ENCODE measurements at places on chromosomes 11 and 22.
A peak's percentile ranks its signal among the peaks of the same experiment; 100 is the strongest.

GRCh38 chr11:65595543-65596281 lies at the start of gene KCNK7:
KCNK7 (minus strand) TSS chr11:65595800; CDS start chr11:65595772, 28 bp downstream.
- DNase-seq, result no peak

DNA sequence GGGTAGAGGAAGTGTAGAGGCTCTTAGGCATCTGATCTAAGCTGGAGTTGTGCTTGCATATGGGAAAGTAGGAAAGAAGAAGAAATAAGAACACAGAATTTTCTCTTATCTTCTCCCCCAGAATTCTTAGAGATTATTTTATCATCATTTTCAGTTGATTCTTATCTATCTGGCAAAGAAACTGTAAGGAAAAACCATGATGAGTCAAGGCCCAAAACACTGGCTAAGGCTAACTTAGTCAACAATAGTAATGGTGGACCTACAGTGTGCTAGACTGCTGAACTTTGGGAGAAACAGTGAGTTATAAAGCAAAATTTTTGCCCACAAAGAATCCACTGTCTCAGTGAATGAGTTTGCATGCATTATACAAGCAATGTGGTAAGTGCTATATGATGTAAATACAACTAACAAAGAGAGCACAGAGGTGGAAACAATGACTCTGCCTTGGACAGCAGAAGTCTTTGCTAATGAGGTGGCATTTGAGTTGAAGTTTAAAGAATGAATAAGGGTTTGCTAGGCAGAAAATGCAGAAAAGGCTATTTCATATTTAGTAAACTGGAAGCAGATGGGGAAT lies 344.5 kb upstream of the PLET1 start:
- DNase-seq, result no peak

- peak; percentile 52 for DNase-seq
These were observed 995 bp downstream of the TMEM134 start for GRCh38 chr11:67468056-67468455.

- DNase-seq, result no peak
These were observed 29.2 kb downstream of the GUCY1A2 start for GRCh38 chr11:106989078-106989455.

- DNase-seq, result no peak
These were observed 35.0 kb downstream of the SGSM3 start for GRCh38 chr22:40405178-40406062.

DNA sequence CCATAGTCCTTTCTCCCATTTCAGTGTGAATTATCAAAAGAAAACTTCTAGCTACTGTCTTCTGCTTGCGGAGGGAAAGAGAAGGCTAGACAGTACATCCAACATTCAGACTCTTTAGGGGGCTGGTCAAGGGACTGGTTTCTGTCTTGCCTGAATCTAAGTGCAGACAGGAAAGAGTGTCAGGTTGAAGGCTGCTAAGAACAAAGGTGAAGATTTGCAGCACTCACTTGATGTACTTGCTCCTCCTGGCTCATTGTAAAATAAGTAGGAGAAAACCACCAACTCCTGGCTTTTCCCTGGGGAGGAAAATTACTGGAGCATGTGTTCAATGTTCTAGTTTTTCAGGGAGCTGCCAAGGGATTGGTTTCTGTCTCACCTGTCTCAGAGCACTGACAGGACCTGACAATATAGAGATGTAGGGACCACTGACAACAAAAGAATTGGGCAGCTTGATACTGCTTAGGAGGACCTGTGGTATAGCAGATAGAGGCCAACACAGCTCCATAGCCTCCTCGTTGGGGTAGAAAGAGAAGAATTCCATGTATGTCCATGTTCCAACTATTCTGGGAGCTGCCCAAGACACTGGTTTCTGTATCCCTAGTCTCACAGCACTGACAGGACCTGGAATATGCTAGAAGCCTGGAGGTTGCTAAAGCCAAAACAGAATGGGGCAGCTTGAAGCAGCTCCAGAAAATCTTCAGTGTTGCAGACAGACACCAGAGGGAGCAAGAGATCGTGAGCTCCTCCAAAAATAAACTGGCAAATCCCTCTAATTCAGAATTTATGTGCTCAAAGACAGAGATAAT lies 39.7 kb upstream of the MMP12 start:
- peak; percentile 44 for DNase-seq

DNA sequence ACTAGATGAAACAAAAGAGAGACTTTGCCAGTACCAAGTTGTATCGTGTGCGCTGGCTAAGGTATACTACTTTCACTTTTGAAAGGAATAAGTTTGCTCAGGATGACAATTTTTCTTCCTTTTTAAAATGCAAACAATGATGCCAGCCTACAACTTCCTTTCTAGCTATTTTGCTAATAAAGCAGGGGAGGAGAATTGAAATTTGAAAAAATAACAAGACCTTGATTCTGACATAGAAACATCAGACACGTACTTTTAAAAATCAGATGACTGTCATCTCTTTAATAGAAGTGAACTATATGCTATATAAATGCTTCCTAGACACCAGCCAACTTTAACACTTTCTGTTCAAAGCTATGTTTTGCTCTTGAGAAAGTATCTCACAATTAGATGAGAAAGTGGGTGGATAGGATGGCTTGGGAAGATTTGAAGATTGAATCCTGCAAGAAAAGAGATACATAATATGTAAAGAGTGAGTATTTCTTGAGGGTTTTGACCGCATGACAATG lies 41.7 kb upstream of the BLID start:
- peak; percentile 11 for DNase-seq

- DNase-seq, result peak; percentile 51
These were observed 19.3 kb downstream of the MTFP1 start for GRCh38 chr22:30444632-30445437.

GRCh38 chr11:101010899-101011298 lies 118.7 kb downstream of the PGR start:
- DNase-seq, result no peak

DNA sequence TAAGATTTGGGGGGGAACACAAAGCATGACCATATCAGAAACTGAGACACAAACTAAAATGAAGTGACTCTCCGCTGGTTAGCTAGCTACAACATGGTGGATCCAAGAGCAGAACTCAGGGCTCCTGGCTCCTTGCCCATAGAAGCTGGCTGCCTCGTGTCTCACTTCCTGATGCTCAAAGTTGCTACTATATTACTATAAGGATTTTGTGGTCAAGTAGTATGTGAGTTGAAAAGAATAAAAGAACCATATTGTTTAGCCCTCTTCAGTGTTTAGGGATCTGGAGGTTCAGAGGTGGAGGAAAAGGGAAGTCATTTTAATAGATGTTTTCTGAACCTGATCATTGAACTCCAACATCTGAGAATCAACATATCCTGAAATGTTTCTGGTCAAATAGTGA lies 16.9 kb upstream of the SIK2 start:
- DNase-seq, result peak; percentile 24

GRCh38 chr11:62324731-62325556 lies 12.3 kb upstream of the ASRGL1 start:
- peak; percentile 31 for DNase-seq

- no peak for DNase-seq
These were observed 72.1 kb upstream of the TENM4 start for GRCh38 chr11:79512706-79513469.

GRCh38 chr22:49368221-49368975 lies 459.3 kb downstream of the BRD1 start:
- no peak for DNase-seq

GRCh38 chr22:37180531-37181231 lies 7.4 kb downstream of the C1QTNF6 start:
- DNase-seq, result no peak

GRCh38 chr22:20095521-20095920 lies 15.5 kb downstream of the DGCR8 start:
- DNase-seq, result no peak

- no peak for DNase-seq
These were observed 18.5 kb upstream of the STK33 start for GRCh38 chr11:8612522-8612921.

DNA sequence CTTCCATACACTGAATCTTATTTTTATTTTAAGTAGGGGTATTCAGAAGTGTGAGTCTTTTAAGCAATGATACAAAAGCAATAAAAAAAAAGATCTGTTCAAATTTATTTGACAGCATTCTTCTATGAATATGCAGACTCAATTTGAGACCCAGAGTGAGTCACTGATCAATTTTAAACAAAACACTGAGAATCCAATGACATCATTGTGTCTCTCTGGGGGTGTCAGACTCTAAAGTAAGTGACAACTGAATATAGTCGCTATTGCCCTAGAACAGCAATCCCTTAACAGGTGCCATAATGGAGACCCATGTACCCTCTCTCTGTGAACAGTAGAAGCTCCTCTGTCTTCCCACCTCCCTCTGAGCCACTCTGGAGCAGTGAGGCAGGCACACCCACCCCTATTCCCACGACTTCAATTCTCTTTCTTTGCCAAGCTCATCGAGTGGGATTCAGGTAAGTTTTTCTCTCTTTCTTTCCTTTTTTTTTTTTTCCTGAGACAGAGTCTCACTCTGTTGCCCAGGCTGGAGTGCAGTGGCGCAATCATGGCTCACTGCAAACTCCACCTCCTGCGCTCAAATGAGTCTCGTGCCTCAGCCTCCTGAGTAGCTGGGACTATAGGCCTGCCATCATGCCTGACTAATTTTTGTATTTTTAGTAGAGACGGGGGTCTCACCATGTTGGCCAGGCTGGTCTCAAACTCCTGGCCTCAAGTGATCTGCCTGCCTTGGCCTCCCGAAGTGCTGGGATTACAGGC lies 5.1 kb upstream of the RPS3 start:
- DNase-seq, result no peak

DNA sequence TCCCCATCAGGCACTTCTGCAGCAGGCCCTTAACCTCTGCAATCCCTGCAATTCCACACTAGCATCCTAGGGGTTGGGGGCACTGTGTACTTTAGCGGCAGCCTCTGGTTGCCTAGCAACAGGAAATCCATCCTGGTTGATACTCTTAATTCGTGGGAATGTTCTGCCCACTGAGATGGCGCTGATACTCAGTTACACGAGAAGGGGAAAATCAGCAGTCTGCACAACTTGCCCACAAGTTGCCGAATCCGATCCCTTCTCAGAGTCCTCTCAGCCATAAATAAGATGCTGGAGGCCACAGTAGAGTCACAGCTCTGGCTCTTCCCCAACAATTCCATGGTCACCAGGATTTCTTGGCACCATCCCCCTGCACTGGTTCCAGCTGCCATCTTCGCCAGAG lies 57.6 kb upstream of the CRYBB3 start:
- no peak for DNase-seq

DNA sequence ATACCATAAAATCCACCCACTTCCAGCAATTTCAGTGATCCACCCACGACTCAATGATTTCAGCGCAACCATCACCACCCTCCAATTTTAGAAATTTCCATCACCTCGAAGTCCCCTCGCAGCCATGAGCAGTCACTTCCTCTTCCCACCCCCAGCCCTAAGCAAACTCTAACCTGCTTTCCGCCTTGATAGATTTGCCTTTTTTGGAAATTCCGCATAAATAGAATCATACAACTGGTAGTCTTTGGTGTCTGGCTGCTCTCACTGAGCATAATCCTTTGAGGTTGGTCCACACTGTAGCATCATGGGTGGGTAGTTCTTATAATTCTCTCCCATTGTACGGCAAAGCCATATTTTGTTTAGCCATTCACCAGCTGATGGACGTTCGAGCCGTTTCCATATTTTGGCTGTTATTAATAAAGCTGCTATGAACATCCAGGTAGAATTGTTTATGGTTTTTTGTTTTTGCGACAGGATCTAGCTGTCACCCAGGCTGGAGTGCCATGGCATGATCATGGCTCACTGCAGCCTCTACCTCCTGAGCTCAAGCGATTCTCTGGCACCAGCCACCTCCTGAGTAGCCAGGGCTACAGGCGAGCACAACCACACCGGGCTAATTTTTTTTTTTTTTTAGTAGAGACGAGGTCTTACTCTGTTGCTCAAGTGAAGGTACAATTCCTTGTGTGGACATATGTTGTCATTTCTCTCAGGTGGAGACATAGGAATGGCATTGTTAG lies 16.0 kb downstream of the PIM3 start:
- DNase-seq, result no peak

GRCh38 chr11:57434640-57435546 lies 8.0 kb upstream of the SLC43A3 start:
- DNase-seq, result no peak

- no peak for DNase-seq
These were observed 327.0 kb downstream of the DYNC2H1 start for GRCh38 chr11:103436131-103436770.

- no peak for DNase-seq
These were observed 35.6 kb upstream of the TH start for GRCh38 chr11:2207212-2207611.

GRCh38 chr22:33806191-33806590 lies 114.1 kb downstream of the LARGE1 start:
- DNase-seq, result no peak

GRCh38 chr11:133681901-133682300 lies 149.6 kb upstream of the OPCML start:
- DNase-seq, result no peak

DNA sequence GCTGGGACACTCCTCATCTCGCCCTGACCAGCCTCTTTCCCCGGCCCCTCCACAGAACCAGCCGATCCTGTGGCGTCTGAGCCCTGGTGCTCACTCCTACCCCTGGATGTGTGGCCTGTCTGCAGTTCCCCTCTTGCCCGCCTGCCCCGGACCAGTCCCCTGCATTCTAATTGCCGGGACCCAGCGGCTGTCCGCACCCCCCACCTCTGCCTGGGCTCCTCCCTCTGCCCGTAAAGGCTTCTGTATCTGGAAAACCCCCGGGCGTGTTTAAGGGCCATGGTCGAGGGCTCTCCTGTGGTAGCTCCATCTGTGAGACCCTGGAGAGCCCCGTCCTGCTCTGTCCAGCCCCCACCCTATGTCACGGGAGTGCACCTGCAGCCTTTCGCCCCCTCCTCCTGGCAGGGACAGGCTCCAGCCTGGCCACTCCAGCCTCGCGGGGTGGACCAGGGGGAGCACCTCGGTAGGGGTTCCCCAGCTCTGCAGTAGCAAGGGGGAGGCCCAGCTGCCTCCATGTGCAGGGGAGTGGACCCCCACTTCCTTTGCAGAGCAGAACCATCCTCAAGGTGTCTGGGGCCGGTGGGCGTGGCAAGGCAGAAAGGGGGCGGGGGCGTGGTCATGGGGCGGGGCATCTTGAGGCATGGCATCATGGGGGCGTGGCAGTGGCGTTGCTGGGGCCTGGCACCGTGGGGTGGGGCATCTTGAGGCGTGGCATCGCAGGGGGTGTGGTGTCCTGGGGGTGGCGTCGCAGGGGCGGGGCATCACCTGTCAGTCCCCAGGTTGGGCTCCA lies 430.4 kb downstream of the TBC1D22A start:
- peak; percentile 75 for DNase-seq

DNA sequence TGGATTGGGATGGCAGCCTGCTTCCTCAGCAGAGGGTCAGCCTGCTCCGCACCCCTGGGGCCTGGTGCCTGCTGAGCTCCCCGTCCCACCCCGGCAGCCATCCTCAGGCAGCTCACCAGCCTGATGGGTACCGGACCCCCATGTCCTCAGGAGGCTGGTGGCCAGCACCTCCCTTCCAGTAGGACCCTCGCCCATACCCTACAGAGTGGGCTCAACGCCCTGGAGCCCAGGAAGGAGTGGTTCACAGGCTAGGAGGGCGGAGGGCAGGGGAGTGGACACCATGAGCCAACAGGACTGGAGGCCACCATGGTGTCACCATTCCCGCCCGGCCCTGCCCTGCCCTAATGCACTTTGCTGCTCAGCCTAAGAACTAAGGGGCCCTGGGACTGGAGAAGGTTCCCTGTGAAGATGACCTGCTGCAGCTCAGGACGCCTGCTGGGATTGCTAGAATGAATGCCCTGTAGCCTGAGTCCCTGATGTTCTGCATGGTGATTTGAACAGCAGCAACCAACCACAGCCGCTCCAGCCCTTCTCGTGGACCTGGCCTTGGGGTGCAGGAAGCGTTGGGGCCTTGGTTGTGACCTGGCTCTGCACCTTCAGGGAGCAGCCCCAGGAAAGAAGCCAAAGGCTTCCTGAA lies 1080.8 kb downstream of the BRD1 start:
- DNase-seq, result no peak

All from SW480 (cell line).